ENCODE measurements at places on chromosomes 2 and 18.

DNA sequence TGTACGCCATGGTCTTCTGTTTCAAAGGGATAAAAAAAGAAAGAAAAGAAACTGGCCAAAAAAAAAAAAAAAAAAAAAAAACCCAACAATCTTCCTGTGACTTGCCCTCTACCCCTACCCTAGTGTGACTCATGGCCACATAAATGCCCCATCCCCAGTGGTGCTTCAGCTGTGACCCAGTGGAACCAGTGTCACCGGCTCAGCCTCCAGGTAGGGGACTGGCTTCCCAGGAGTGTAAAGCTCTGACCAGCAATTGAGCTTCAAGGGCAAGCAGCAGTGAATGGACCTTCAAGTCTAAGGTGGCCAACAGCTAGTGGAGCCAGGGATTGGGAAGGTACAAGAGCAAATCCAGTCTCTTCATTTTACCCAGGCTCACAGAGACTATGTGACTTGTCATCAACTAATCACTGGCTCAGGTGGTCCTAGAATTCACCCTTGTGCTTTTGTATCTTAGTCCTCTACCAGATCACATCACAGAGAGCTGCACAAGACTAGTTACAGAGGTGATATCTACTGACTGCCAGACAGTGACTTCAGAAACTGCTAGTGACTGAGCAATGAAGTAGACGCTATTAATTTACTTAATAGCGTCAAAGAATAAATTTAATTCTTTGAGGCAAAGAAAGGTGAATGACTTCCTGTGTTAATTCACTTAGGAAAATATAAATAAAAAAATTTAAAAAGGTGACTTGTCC is 1.3 kb upstream of the TGFBRAP1 start:
- H3K4me1 ChIP-seq = peaks cover 21% of the 10 kb centered on the region
- peak overlapping the region; percentile 85 for H3K27ac ChIP-seq
- no peaks in the 10 kb centered on the region for H3K27me3 ChIP-seq
- no peak overlapping the region for H3K4me3 ChIP-seq

DNA sequence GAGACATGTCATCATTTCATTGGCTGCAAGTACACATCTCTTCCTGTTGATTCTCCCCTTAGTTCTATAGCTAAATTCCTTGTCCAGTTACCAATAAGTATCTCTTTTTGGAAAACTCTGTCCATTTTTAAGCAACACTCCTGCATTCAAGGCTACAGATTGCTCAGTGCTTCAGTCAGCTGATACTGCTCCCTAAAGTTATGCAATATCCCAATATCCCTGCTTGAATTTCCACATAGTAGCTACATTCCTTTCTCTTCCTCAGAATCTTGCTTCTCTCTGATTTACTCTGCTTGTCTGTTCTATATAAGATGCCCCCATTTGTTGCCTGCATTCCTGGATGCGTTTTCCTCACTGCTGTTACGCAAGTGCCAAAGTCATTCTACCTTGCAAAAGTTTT is 109.8 kb downstream of the PARD3B start:
- H3K4me3 ChIP-seq = no peak overlapping the region
- DNase-seq = no peak

DNA sequence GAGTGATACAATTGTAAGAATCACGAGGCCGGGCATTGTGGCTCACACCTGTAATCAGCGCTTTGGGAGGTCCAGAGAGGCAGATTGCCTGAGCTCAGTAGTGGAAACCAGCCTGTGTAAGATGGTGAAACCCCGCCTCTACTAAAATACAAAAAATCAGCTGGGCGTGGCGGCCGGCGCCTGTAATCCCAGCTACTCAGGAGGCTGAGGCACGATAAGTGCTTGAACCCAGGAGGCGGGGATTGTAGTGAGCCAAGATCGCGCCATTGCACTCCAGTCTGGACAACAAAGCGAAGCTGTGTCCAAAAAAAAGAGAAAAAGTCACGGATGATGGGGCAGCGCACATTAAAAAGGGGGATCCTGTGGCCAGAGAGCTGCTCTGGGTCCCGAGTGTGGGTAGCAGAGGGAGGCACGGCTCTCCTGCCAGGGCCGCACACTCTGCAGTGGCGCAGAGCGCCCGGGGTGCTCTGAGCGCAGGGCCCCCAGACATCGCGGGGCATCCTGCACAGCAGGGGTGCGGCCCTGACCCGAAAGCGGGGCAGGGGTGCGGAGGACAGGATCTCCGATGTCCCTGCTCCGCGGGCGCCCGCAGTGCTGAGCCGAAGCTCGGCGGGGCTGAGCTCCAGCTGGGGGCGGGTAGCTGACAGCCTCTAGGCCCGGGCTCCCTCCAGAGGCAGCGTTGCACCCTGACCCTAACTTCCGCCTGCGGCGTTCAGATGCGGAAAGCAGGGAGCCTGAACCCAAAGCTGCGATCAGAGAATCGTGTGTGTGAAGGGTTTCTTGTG is 30.4 kb upstream of the RAB6D start:
- no peak overlapping the region for H3K27ac ChIP-seq
- H3K4me1 ChIP-seq = peaks cover 3% of the 10 kb centered on the region
- H3K4me3 ChIP-seq = no peak overlapping the region

DNA sequence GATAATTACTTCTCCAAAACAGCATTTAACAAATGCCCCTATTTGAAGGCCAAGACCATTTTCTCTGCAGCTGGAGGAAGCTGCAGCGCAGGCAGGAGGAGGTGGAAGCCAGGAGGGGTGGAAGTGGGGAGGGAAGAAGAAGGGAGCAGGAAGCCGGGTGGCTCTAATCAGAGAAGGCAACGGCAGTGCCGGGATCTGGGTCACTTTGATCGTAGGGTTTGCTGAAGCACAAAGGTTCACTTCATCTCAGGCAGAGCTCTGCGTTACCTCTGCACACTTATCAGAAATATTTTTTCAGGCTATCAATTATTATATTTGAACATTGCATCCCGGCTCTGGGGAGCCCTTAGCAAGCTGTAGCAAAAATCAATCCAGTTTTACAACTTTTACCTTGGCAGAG is 315.8 kb upstream of the POU3F3 start:
- H3K36me3 ChIP-seq = no peaks in the 10 kb centered on the region
- H3K27ac ChIP-seq = no peak overlapping the region
- H3K27me3 ChIP-seq = no peaks in the 10 kb centered on the region
- no peaks in the 10 kb centered on the region for H3K4me1 ChIP-seq

DNA sequence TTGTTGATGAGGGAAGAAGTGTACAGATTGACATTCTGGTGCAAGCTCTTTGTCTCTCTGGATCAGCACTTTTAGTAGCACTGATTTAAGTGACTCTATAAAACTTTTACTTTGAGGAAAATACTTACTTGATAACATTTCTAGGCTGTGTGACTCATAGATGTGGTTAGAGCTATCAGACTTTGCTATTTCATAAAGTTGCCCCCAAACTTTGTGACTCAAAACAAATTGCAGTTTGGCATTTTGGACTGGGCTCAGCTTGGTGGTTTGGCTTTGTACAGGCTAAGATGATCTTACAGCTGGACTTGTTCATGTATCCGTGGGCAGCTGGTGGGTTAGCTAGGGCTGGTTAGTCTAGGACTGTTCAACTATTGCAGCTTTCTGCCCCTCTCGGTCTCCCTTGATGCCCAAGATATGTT is 42.1 kb upstream of the GLS start:
- DNase-seq = no peak
- peaks cover 11% of the 10 kb centered on the region for H3K4me1 ChIP-seq
- H3K27me3 ChIP-seq = no peaks in the 10 kb centered on the region
- no peak overlapping the region for H3K27ac ChIP-seq
- H3K36me3 ChIP-seq = no peaks in the 10 kb centered on the region

DNA sequence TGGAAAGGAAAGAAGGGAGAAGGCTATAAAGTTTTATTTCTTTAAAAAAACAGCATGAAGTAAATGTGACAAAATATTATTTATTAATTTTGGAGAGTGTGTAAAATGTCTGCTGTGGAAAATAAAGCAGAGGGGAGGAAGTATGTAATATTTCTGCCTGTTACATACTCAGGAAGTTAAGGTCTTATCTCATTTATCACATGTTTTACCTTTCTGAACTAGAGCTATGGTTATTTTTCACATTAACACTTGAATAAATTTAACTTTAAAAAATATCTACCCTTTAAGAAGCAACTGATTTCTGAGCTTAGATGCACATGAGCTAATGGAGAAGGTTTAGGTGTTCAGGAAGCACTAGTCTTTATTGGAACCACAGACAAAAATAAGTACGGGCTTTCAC is 148.3 kb downstream of the GRB14 start:
- no peak overlapping the region for H3K27ac ChIP-seq
- no peak overlapping the region for H3K4me3 ChIP-seq
- no peak for DNase-seq
- H3K36me3 ChIP-seq = no peaks in the 10 kb centered on the region

- H3K27me3 ChIP-seq = no peaks in the 10 kb centered on the region
- no peak for DNase-seq
- H3K4me3 ChIP-seq = no peak overlapping the region
- H3K27ac ChIP-seq = no peak overlapping the region
- H3K4me1 ChIP-seq = no peaks in the 10 kb centered on the region
- no peaks in the 10 kb centered on the region for H3K36me3 ChIP-seq
Observed at GRCh38 chr2:61707984-61708852, 145.6 kb downstream of the FAM161A start.

- peak overlapping the region; percentile 29 for H3K27ac ChIP-seq
- peak; percentile 75 for DNase-seq
- peaks cover 14% of the 10 kb centered on the region for H3K4me1 ChIP-seq
- H3K27me3 ChIP-seq = peaks cover 77% of the 10 kb centered on the region
- H3K4me3 ChIP-seq = peak overlapping the region; percentile 18
Observed at GRCh38 chr18:79393635-79394533, 1.8 kb upstream of the NFATC1 start.

- H3K4me1 ChIP-seq = no peaks in the 10 kb centered on the region
- H3K27me3 ChIP-seq = no peaks in the 10 kb centered on the region
- no peak overlapping the region for H3K27ac ChIP-seq
- no peaks in the 10 kb centered on the region for H3K36me3 ChIP-seq
Observed at GRCh38 chr2:214379227-214379626, 31.6 kb upstream of the VWC2L start.

GRCh38 chr2:12728221-12728777 is 11.6 kb downstream of the TRIB2 start:
- H3K36me3 ChIP-seq = peaks cover 40% of the 10 kb centered on the region
- H3K4me3 ChIP-seq = no peak overlapping the region
- H3K4me1 ChIP-seq = peaks cover 5% of the 10 kb centered on the region
- no peak for DNase-seq
- H3K27ac ChIP-seq = no peak overlapping the region

- H3K4me1 ChIP-seq = no peaks in the 10 kb centered on the region
- H3K27me3 ChIP-seq = no peaks in the 10 kb centered on the region
- no peak overlapping the region for H3K27ac ChIP-seq
- no peak for DNase-seq
Observed at GRCh38 chr2:181163139-181163538, 182.7 kb downstream of the UBE2E3 start.

GRCh38 chr2:118225666-118226065 is 137.4 kb downstream of the INSIG2 start:
- H3K4me1 ChIP-seq = peaks cover 5% of the 10 kb centered on the region
- DNase-seq = no peak
- no peak overlapping the region for H3K27ac ChIP-seq
- no peaks in the 10 kb centered on the region for H3K36me3 ChIP-seq
- no peak overlapping the region for H3K4me3 ChIP-seq

DNA sequence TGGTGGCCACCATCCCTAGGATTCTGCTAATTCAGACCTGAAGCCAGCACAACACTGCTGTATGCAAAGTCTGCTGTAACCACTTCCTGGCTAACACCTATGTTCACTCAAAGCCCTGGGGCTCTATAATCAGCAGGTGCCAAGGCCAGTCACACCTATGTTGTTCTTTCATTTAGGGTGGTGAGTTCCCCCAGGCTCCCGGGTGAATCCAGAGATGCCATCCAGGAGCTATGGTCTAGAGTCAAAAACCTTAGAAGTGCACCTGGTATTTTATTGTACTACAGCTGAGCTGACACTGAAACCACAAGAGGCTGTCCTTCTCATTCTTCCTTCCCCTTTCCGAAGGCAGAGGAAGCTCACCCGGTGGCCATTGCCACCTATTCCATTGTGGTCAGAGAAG is 46.2 kb upstream of the CCDC141 start:
- H3K36me3 ChIP-seq = no peaks in the 10 kb centered on the region
- H3K27me3 ChIP-seq = no peaks in the 10 kb centered on the region
- no peaks in the 10 kb centered on the region for H3K4me1 ChIP-seq

GRCh38 chr2:216392945-216393840 is 19.1 kb upstream of the SMARCAL1 start:
- H3K27me3 ChIP-seq = peaks cover 7% of the 10 kb centered on the region
- H3K36me3 ChIP-seq = no peaks in the 10 kb centered on the region
- no peak for DNase-seq

DNA sequence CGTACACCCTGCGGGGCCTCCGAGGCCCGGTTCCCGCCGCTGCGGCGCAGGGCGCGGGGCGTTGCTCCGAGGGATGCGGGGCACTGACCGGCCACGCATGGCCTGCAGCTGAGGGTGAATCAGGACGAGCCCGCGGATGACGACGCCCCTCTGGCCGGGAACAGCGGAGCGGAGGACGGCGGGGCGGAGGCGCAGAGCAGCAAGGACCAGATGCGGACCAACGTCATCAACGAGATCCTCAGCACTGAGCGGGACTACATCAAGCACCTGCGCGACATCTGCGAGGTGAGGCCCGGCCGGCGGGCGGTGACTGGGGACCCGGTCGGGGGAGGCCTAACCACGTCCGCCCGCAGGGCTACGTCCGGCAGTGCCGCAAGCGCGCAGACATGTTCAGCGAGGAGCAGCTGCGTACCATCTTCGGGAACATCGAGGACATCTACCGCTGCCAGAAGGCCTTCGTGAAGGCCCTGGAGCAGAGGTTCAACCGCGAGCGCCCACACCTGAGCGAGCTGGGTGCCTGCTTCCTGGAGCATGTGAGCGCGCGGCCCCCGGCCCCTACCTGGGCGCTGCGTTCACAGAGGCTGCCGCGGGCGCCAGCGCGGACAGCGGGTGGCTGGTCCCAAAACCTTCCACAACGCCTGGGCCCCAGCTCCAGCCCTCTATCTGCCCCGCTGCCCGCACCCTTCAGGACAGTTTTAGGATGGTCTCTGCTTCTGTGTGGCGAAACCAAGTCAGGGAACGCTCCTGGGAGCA is 53.2 kb downstream of the FAM168B start:
- DNase-seq = peak; percentile 31
- no peak overlapping the region for H3K4me3 ChIP-seq
- no peaks in the 10 kb centered on the region for H3K4me1 ChIP-seq
- H3K27ac ChIP-seq = no peak overlapping the region

Measured in large intestine (tissue), 12 donors.